ENCODE measurements at places on chromosomes 4 and X. TPM values are rescaled to one million over a fixed set of nuclear protein-coding genes. Genes with fewer than 3 reads are reported as not detected.

Gene NCAPG
- total RNA-seq, result 46.3 TPM

Gene PPP4R3C
- total RNA-seq, result not detected

Gene TCP11X2
- total RNA-seq, result not detected

Gene SYNPO2
- total RNA-seq, result 0.26 TPM

- no peak for DNase-seq
These were observed 954.0 kb upstream of the TENM3 start for GRCh38 chr4:181289198-181289597.

DNA sequence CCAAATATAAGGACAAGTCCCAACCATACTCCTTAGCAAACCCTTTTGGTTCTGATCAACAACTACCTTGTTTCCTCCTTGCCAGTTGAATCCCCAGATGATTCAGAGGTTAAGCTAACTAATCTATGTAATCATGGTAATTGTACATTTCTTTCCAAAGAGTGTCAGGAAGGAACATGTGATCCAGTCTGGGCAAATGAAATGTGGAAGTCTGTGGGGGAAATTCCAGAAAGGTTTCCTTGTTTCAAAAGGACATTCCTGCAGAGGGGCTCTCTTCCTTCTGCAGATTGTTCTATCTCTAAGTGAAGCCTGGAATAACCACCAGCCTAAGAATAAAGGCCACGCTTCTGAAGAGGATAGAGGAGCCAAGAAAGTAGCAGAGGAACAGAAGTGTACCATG, 7.0 kb downstream of the PRSS12 start:
- no peak for DNase-seq

- DNase-seq, result no peak
These were observed 335.7 kb upstream of the RASGEF1B start for GRCh38 chr4:81807386-81807785.

Measured in activated T-helper 1 cell treated with anti-CD3 and anti-CD28 coated beads, Interleukin-12 subunit alpha, Interleukin-12 subunit beta, Interleukin-2, Interleukin-4 antibody, amounts not matched to agents 30 ng/mL and 10 ng/mL and 1 ng/mL, durations not matched to agents 14 hours and 24 hours and 36 hours (primary cell).